D721Med (cell line): ENCODE measurements at places on chromosomes 16 and 17.

- no peak for DNase-seq
Measured at GRCh38 chr17:33012522-33013033, 20.9 kb downstream of the SPACA3 start.

GRCh38 chr17:8021565-8022359, 17.1 kb upstream of the ALOX15B start:
- DNase-seq = no peak

- no peak for DNase-seq
Measured at GRCh38 chr17:6555331-6556120, 829 bp downstream of the PITPNM3 start.

DNA sequence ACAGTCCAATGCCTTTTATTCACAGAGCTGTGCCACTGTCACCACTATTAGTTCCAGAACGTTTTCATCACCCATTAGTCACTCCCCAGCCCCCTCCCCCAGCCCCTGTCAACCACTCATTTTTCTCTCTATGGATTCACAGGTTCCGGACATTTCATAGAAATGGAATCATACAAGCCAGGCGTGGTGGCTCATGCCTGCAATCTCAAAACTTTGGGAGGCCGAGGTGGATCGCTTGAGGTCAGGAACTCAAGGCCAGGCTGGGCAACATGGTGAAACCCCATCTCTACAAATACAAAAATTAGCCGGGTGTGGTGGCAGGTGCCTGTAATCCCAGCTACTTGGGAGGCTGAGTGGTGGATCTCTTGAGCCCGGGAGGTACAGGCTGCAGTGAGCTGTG, 759 bp upstream of the PAM16 start:
- no peak for DNase-seq

- DNase-seq = no peak
Measured at GRCh38 chr17:32007463-32008298, 498 bp downstream of the LRRC37B start.

DNA sequence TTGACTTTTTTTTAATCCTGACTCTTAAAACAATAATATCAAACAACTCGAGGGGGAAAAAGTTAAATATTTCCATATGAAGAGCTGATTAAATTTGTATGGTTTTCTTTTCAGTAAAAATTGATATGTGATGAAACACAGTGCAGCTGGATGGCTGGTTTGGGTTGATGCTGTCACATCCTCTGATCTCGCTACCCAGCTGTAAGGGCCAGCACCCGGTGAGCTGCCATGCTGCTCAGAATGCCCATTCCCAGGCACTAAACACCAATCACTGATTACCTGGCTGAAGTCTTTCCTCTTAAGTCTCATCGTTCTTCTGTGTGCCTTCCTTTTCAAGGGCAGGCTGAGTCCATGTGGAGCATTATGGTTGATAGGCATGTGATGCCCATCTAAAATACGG, 234.3 kb downstream of the IRX3 start:
- DNase-seq = no peak

GRCh38 chr16:73066927-73067670, 19.2 kb upstream of the ZFHX3 start:
- DNase-seq = no peak

DNA sequence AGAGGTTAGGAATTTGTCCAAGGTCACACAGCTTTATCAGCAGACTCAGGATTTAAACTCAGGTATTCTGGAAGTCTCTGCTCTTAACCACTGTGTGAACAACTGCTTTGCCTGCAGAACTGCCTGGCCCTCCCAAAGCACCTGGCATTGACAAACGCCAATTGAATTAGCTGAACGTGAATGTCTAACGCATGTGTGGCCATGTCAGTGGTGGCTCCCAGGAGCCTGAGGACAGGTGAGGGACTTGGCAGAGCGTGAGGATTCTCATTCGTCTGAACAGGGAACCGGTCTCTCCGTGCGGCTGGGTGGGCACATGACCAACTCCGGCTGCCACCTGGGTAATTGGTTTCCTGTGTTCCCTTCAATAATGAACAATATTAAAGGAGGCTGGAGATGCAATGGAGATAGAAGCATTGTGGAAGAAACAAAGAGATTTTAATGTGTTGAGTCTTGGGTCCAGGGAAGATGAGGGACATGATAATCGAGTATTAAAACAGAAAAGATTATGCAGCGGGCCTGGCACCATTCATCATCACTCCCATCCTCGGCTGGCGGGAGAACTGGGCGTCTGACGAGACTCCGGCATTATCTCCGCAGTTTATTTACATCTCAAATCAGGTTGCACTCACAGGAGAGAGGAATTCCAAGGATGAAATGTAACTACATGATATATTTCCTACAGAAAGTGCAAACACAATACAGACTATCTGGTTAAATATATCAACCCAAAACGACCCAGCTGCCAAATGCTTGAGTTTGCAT, 113.5 kb downstream of the NPIPB5 start:
- no peak for DNase-seq

GRCh38 chr17:40041196-40041595, 13.0 kb downstream of the MED24 start:
- DNase-seq = no peak

GRCh38 chr17:14107889-14108288, 38.6 kb downstream of the COX10 start:
- DNase-seq = no peak

DNA sequence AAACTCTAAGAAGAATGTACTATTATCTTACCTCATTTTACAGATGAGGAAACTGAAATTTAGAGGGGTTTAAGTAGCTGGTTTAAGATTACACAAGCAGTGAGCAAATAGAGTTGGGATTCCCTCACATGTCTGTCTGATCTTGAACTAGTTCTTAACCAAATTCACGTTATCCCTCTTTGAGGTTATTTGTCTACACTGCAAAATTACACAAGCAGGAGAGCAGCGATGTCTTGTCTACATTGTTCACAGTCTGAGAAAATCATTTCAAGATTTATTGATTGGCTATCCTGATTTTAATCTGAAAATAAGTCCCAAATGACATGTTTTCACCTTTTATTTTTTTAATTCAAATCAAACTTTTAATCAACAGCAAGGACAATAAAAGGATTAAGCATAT, 56.9 kb downstream of the SOX9 start:
- no peak for DNase-seq

DNA sequence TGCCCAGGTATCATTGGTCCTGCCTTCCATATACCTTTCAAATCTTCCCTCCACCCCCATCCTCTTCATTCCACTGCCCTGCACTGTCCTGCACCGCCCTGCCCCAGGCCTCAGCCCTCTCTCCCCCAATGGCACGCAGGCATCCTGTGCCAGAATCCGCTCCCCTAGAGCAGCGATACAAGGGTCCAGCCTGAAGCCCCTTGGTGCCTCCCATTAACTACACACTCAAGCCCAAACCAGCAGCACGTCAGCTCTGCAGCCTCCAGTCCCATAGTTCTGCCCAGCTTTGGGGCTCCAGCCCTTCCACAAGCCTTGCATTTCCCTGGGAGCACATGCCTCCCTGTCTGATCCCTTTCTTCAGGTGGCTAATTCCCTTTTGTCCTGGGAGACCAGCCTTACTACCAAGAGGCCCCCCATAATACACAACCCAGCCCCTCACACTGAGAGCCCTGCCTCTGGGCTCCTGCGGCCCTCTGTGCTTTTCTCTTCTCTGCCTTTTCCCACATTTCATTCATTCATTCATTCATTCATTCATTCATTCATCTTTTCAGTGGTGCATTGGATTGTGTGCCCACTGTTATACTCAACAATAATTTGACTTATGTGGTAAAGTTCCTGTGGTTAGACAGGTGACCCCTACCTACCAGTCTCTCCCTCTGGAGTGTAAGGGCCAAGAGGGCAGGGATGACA, 26.8 kb upstream of the DLX3 start:
- DNase-seq = no peak

DNA sequence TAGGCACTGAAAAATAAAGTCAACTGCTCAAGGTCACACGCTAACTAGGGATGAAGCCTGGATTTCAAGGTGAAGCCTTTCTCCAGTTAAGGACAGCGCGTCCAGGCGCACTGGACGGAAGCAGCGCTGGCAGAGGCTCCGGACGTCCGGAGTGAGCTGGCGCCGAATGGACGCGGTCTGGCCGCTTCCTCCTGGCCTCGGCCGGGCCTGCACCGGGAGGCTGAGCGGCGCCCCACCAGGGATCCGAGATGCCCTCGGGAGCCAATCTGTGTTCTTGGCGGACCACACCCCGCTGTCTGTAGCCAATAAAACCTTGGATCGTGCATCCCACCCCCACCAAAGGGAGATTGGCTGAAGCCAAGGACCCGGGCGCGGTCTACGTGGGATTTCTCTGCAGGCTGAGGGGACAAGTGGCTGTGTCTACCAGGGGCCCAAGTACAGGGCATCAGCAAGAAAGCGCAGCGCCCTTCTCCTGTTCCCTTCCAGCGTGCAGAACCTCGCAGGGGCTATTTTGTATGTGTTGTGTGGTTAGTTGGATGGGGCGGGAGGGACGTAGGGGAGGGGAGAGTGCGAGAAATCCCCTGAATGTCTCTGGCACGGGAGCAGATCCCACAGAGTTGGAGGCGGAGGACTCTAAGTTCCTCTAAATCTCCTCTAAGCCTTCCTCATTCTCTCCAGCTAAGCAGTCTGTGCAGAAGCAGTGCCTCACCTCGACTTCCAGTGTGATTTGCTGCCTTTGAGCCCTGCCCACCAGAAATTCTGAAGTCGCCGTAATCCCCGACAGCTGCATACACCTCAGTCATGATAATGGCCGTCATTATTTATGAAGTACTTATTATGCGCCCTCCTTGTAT, 2.5 kb upstream of the AKAP10 start:
- DNase-seq = peak; percentile 61

- no peak for DNase-seq
Measured at GRCh38 chr16:13935408-13935807, 15.5 kb downstream of the ERCC4 start.

- no peak for DNase-seq
Measured at GRCh38 chr17:59607061-59607460, 12.6 kb upstream of the CLTC start.

GRCh38 chr16:35480988-35481387, 2021.6 kb downstream of the TP53TG3F start:
- DNase-seq = no peak

GRCh38 chr16:2206780-2207433, 1.7 kb downstream of the MLST8 start:
- DNase-seq = no peak

DNA sequence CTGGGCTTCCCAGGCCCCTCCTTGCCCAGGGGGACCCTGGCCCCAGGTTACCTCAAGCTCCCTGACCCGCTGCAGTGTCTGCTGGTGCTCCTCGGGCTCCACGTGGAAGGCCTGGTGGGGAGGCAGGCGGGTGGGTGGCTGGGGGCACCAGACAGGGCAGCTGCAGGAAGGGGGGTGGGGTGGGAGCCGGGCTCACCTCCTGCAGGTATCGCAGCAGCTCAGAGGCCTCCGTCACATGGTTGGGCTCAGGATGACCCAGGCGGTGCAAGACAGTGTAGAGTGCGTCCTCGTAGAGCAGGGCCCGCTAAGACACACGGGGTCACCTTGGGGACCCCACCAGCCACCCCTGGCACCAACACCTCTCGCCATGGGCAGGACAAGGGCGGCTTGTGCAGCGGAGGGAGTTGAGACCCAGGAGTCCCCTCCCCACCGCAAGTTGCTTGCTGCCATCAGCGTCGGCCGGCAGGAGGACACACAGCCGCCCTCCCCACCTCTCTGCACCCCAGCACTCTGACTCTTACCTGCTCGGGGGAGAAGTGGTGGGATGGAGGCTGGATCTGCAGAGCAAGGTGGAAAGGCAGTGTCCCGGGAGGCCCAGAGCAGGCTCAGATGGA, 1.1 kb downstream of the UNC13D start:
- no peak for DNase-seq

DNA sequence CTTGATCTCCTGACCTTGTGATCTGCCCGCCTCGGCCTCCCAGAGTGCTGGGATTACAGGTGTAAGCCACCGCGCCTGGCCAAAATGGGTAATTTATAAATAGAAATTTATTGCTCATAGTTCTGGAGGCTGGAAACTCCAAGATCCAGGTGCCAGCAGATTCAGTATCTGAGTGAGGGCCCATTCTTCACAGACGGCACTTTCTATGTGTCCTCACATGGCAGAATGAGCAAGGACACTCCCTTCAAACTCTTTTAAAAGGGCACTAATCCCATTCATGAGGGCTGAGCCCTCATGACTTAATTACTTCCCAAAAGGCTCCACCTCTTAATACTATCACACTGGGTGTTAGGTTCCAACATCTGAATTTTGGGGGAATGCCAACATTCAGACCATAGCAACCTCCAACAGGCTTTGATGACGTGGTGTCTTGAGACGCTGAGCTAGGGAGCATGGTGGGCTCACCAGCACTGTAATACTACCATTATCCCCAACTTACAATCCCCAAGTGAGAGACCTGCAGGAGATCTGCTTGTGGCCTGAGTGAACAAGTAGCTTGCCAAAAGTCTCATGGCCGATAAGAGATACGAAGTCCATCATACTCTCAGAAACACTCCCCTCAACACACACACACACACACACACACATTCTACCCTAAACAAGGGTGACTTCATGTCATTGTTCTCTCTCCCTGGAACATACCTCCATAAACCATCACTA, 8.5 kb downstream of the CMTM4 start:
- DNase-seq = no peak

DNA sequence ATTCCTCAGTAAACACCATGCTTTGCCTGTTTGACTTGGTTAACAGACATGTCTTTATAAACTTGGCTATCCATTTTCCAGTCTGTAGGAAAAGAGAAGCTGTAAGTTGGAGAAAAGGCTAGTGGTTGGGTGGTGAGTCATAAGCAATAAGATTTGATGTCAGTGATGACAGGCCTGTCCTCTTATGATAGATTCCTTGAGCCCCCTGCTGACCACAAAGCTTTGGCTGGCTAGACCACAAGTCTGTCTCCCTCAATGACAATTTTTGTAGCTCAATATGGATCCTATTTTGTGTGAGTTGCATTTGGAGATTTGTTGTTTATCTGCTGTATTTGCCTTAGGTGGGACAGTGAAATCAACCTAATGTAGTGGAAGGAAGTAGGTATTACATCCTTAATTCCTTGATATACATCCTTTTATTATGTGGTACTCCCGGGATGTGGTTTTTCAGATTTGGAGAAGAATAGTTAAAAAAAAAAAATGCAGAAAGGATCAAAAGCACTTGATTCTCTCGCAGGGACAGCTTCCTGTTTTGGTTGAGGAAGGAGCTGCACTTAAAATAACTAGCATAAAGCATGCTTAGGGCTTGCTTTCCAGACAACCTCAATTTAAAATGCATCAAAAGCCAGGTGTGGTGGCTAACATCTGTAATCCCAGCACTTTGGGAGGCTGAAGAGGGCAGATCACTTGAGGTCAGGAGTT, 67.4 kb downstream of the SIAH1 start:
- DNase-seq = no peak

GRCh38 chr17:57553991-57554825, 190.9 kb downstream of the CCDC182 start:
- DNase-seq = peak; percentile 65

DNA sequence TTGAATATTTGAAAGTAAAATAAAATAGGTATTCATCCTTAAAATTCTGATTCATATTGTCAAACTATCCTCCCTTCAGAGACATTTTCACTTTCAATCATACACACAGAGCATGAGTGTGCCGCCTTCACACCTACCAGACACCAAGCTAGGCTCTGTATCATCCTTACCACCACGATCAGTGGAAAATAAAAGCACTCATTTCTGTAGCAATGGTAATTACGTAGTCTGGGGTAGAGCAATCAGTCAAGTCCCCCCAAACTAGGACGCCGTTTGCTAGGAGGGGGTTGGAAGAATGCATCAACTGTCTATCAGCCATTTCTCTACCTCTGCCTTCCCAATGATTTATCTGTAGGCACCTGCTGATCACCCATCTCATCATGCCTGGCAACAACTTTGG, 84.6 kb upstream of the GRIN2A start:
- DNase-seq = no peak
